ENCODE measurements at places on chromosomes 2 and 18.

DNA sequence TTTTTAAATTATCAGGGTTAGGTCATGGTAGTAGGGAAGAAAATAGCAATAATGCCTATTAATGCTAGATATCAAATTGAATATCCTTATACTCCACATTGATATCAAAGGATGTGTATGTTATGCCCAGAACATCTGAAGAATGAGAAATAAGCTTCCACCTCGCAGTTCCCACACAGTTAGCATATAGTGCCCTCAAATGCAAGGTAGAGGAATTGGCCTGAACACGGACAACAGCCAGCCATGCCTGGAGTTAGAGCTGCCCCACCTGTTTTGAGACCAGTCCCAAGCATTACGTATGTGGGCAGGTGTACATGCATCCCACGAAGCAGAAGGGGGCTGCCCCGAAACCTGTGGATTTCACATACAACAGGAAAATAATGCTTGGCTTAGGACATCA is 79.6 kb downstream of the SUMO1 start:
- peak; percentile 50 for DNase-seq

DNA sequence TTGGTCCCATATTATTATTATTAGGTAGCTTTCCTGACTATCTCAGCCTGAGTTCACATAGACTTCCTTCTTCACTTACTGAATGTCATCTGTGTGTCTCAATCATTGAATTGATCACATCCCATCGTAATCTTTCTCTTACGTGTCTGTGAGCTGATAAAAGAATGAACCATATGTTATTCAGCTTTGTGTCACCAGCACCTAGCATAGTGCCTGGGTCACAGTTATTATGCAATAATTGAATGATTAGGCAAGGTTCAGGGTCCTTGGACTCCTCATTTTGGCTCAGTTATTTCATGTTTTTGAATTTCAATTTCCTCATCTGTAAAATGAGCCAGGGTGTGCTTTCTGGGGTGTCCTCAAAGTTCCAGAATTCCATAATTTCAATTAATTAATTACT is 107.2 kb downstream of the ZEB2 start:
- DNase-seq = no peak

GRCh38 chr18:8326763-8327394 is 282.4 kb upstream of the RAB12 start:
- DNase-seq = no peak

DNA sequence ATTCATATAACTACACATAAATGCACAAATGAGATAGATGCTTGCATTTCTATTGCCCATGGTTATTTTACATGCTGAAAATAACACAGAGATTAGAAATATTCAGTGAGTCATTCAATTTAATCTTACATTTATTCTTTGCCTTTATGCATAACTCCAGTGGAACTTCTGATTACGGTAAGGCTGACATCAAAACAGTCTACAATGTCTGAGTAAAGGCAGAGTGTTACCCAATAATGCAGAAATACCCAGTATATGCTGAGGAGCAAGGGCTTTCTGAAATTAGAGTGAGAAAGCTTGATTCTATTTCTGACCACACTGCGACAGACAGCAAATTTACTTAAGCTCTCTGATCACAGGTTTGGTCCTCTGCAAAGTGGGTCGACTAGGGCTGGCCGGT is 9.2 kb downstream of the NMI start:
- DNase-seq = no peak

DNA sequence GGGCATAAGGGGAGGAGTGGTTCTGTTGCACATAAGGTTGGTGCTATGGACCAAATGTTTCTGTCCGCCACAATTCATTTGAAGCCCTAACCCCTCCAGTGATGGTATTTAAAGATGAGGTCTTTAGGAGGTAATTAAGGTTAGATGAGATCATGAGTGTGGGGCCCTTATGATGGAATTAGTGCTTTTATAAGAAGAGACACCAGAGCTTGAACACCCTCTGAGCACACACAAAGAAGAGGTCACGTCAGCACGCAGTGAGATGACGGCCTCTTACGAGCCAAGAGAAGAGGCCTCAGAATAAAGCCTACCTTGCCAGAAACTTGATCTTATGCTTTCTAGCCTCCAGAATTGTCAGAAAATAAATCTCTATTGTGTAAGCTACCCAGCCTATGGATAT is 386.4 kb upstream of the CYRIA start:
- no peak for DNase-seq

DNA sequence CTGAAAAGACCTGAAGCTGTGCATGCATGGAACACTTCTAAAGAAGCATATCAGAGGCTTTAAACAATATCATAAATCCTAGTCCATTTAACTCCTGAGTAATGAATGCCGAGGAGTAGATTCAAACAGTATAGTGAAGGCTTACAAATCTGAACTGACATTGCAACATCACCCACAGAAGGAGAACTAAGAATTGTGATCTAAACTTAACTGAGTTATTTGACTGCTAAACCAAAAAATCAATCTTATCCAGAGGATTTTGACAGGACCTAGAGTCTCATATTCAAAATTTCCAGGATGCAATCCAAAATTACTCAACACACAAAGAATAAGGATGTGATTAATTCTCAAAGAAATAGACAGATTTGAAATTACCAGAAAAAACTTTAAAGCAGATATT is 181.0 kb downstream of the SLC39A10 start:
- no peak for DNase-seq

- no peak for DNase-seq
These were observed 6.5 kb downstream of the WIPF1 start for GRCh38 chr2:174590928-174591648.

DNA sequence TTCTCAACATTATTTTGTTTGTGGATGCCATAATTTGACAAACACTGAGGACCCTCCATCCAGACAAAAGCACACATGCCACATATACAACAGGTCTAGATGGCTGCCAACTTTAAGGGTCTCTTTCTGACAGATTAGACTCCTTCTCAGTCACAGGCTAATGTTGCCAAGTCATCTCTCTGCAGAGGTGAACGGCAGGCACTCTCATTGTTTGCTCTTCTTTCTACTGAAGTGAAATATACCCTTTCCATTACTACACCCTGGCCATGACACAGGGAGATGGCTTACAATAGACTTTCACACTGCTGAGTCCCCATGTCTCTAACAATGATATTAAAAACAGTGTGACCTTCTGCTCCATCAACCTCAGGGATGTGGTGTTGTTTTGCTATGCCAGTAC is 47.5 kb upstream of the ZNF397 start:
- DNase-seq = no peak

DNA sequence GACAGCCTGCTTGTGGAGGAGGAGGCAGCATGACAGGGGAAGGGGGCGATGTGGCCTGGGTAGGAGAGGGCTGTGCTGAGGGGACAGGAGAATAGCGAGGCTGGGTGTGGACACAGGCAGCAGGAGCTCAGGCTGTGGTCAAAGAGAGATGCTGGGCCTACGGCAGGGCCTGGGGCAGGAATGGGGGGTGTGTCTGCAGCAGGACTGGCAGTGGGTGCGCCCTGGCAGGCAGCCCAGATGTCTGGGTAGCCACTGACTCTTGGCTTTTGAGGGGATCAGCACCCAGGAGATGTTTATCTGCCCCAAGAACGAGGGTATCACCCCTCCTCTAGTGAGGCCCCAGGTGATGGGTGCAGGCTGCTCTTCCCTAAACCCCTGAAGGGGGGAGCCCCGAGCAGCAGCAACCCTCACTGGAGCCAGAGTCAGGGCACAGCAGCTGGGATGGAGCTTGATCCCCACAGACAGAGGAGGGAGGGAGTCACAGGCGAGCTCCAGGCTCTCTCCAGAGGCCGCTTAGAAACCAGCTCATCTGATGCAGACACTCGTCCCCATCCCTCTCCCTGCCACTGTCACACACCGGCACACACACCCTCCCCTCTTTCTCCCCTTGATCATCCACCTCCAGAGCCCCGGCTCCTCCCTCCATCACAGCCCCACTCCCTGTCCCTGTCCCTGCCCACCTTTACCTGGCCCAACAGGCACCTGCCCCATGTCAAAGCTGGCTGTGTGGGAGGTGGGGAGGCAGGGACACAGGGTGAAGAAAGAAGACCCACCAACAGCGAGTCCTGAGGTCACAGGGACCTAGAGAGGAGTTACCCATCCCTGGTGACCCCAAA is 29.8 kb upstream of the TNS1 start:
- DNase-seq = no peak

GRCh38 chr2:63078852-63079606 is 28.4 kb downstream of the OTX1 start:
- no peak for DNase-seq

GRCh38 chr2:191170773-191171172 is 20.0 kb upstream of the STAT4 start:
- no peak for DNase-seq

GRCh38 chr2:138391946-138392345 is 109.6 kb upstream of the SPOPL start:
- DNase-seq = no peak

- no peak for DNase-seq
These were observed 8.6 kb downstream of the NDUFS1 start for GRCh38 chr2:206150631-206151030.

DNA sequence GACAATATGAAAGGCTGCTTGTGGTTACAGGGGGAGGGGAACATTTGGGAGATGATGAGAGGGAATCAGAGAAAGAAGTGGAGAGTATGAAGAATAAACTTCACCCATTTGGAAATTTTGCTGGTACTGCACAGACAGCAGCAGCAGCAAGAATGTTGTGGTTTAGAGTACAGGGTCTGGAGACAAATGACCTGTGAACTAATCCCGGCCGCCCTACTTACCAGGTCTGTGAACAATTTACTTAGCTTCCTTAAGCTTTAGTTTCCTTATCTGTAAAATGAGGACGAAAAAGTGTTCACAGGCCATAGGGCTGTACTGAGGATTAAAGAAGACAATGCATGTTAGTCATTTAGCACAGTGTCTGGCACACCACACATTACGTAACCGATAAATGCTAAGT is 685.4 kb upstream of the CELF4 start:
- DNase-seq = no peak

DNA sequence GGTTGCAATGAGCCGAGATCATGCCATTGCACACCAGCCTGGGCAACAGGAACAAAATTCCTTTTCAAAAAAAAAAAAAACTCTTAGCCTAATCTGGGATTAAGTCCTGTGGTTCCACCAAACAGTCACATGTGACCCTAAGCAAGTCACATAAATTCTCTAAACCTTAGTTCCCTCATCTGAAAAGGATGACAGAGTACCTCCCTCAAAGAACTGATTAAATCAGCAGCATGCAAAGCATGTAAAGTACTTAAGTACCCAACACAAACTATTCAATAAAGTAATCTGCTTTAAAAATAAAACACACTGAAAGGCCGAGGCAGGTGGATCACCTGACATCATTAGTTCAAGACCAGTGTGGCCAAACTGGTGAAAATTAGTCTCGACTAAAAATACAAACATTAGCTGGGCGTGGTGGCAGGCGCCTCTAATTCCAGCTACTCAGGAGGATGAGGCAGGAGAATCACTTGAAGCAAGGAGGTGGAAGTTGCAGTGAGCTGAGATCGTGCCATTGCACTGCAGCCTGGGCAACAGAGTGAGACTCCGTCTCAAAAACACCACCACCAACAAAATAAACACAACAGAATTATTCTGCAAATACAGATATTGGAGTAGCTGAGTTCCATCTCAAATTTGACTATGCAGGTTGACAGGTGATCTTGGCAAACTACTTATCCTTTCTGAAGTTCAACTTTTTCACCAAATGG is 7.0 kb downstream of the USP34 start:
- no peak for DNase-seq

- no peak for DNase-seq
These were observed 5.0 kb upstream of the ZSWIM2 start for GRCh38 chr2:186853951-186854350.

- DNase-seq = no peak
These were observed 183.5 kb upstream of the ZNF521 start for GRCh38 chr18:25535495-25535894.

DNA sequence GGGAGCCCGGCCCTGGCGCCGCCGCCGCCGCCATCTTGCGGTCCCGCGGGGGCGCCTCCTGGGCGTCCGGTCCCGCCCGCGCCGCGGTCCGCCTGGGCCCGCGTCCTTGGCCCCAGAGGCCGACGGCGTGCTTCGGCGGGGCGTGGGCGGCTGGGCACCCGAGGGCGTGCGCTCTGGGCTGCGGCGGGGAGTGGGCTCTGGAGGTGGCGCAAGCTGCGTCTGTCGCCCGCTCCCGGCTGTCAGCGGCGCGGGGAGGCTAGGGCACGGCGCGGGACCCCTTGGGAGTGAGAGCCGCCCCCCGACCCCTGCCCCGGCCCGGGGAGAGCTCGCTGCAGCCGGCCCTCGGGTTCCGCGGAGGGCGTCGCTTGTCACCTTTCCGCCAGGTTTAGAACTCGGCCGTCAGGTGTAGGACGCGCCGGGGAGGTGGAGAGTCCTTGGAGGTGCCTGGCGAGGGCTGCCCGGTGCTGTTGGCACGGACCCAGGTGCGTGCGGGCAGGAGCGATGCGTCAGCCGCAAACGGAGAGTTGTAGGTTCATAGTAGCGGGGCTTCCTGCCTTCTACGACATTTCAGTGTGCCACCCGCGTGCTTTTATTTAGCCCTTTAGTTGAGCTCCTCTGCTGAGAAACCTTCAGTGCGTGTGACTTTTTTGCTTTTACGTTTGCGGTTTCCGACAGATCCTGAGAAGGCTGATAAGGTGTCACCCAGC is 921 bp downstream of the VAPA start:
- peak; percentile 59 for DNase-seq

GRCh38 chr2:118014492-118014824 is 588 bp upstream of the CCDC93 start:
- DNase-seq = no peak

DNA sequence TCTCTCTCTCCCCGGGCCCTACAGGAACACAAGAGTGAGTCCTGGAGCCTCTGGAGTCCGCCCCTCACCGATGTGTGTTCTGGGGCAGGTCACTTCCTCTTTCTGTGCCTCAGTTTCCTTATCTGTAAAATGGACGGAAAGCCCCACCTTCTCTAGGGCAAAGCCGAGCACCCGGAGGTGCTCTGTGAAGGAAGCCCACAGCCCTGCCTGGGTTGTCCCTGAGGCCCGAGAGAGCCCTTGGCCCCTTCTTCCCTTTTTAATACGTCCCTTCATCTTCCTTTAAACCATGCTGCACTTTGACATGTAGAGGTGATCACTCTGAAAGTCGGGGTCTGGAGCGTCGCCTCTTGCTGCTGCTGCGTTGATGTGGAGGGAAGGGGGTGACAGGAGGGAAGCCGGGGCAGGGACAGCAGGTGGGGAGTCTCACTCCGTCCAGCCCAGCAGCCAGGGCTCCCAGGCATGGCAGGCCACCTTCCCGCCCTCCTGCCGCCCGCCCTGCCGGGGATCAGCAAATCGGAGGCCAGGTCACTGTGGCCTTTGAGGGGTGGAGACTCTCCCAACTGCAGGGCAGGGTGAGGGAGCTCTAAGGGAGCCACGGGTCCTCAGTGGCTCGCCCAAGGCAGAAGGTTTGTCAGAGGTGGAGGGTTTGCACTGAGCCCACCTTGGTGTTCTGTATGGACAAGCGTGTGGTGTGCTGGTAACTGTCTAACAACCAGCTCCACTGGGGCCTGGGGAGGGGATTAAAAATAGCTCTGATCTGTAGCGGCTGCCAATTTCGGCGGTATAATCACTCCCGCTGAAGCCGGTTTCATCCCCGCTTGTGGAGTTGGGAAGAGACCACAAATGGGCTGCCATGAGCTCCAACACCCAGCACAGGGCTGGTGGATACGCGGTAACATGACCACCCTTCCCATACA is 135.9 kb upstream of the ID2 start:
- DNase-seq = no peak

- DNase-seq = no peak
These were observed 92.3 kb upstream of the UPP2 start for GRCh38 chr2:158009399-158009798.

All from spinal cord (tissue), 10 donors.